Kidney (tissue), 22 donors: ENCODE measurements at places on chromosomes 3 and 15. TPM values are rescaled to one million over a fixed set of nuclear protein-coding genes. Genes with fewer than 3 reads are reported as not detected.
A peak's percentile ranks its signal among the peaks of the same experiment; 100 is the strongest.

DNA sequence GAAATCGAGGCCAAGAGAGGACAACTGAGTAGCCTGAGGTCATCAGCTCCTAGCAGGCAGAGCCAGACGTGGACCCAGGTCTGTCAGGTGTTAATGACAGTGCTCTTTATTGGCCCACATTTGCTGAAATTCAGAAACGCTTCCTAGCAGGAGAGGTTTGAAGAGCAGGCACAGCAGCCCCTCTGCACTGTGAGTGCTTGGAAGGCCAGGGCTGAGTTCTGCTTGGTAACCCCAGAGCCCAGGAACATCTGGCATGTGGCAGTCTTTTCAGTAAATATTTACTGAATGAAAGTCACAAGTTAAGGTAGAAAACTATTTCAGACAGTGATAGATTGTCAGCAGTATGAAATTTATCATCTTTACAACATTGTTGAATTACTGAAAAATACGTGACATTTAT, 102.4 kb downstream of the PLCL2 start:
- DNase-seq = no peak

Gene UBAP1L
- 5.4 TPM for total RNA-seq

Gene CCR8
- total RNA-seq = 0.19 TPM

- DNase-seq = no peak
Measured at GRCh38 chr3:194637066-194637465, 3.8 kb upstream of the TMEM44 start.

Gene HYAL1
- 47.5 TPM for total RNA-seq

- DNase-seq = no peak
Measured at GRCh38 chr3:100384733-100385525, 16.0 kb downstream of the TOMM70 start.

Gene VEPH1
- total RNA-seq = 17.8 TPM

GRCh38 chr3:174099724-174100123, 702.2 kb downstream of the NLGN1 start:
- DNase-seq = no peak

DNA sequence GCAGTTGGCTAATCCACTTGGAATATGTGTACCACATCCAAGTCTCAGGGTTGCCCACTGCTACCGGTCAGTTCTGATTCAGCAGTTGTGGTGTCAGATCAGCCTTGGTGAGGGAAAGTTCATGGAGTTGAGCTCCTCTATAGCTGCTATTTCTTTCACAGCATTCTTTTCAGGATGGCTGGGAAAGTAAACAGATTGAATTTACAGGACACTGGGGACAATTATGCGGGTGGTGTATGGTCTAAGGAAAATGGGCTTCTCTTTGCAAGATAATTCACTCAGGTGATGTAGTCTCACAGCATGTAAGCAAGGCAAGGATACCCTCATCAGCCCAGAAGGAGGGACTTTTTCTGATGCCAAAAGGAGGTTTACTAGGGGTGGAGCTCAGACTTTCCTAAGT, 249.9 kb downstream of the DOCK3 start:
- DNase-seq = no peak

DNA sequence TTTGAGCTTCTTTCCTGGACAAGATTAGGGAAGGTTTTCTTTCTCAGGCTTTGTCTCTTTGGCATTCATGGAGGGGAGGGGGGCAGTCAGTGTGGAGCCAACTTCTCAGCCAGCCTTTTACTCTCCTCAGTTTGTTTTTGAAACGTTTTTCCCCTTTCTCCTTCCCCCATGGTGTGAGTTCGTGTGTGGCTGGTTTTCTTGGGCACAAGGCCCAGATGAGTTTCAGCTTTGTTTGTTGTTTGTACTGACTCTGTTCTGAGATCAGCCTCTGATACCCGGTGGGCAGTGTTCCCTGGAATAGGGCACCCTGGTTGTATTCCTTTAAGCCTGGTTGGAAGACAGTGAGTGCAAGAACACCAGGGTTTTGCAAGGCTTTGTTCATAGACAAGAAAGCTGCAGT, 168.2 kb upstream of the RARB start:
- DNase-seq = no peak

Gene SNX22
- total RNA-seq = 4.6 TPM

Gene DPPA4
- not detected for total RNA-seq

DNA sequence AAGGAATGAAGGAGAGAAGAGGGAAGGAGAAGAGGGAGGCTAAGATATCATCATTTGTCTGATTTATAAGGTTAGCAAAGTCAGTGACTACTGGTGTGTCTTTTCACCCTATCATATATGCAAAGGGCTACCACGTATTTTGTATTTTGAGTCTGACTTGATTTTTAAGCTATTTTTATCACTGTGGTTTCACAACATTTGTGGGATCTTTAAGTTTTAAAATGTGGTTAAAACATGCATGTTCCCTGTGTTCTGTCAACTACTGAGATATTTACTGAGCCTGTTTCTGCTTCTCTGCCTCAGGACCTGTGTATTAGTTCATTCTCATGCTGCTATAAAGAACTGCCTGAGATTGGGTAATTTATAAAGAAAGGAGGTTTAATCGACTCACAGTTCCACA, 22.5 kb upstream of the SPTSSB start:
- no peak for DNase-seq

DNA sequence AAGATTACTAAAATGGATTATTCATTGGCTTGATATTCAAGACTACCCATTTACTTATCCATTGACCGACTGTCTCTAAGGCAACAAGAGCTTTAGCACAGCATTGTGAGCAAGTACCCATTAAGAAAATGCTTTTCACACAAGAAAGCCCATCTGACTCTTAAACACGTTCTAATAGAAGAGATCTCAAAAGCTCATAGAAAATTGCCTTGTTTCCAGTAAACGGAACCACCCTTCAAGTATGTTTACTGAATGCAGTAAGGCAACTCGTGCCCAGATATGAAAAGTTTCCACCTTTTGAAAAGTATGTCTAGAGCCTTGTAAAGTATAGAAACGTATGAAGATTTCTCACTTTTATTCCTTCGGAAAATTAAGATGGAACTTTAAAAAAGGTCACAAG, 655.3 kb upstream of the ALCAM start:
- DNase-seq = no peak

GRCh38 chr3:2334921-2335320, 236.3 kb downstream of the CNTN4 start:
- DNase-seq = no peak

GRCh38 chr3:50316657-50317242, 5.8 kb downstream of the HYAL2 start:
- no peak for DNase-seq

GRCh38 chr3:17632401-17633100, 109.9 kb downstream of the TBC1D5 start:
- DNase-seq = no peak

- DNase-seq = no peak
Measured at GRCh38 chr15:22903961-22904534, 65.6 kb downstream of the NIPA2 start.

DNA sequence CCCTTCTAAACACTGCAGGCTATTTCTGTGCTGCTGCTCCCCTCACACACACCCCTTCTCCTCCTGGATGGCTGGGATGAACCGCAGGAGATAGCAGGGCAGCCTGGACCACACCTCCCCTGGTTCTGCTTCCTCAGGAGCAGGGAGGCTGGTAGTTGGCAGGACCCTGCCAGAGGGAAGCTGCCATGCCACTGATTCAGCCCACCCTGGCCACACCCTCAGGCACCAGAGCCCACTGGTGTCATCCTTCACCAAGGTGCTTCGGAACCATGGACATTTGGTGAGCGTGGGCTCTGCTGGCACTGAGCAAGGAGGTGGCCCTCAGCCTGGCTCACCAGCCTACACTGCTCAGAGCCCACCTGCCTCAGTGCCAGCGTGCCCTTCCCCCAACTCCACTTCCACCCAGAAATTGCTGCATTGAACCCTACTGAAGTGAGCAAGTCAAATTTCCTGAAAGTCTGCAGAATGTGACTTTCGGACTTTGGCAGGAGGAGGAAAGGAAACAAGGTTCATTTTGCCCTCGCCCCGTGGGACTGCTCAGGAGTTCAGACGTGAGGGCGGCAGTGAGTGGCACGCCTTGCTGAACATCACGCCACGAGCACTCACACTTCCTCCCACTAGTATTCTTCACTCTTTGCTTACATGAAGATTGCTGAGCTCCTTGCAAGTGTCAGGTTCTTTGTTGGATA, 26.3 kb downstream of the BMF start:
- DNase-seq = peak; percentile 52

Gene IL5RA
- total RNA-seq = 1.1 TPM

GRCh38 chr15:78640527-78641101, 396 bp downstream of the CHRNB4 start:
- no peak for DNase-seq

Gene SNX1
- 148 TPM for total RNA-seq

DNA sequence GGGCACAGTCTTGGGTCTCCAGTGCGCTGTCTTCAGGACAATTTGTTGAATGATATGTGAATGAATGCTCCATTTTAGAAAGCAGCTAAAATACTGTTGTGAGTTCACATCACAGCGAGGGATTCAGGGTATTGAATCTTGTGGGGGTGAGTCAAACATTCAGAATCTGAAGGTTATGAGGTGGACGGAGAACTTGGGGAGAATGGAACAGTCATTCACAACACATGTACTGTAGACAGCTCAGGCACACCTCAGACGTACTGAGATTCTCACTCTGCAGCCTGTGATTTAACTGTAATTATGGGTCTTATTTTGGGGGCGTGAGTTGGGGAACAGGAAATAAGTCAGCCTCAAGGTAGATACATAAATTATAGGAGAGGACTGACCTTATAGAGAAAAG, 13.9 kb downstream of the CRYBG3 start:
- DNase-seq = no peak

Gene FILIP1L
- 25.5 TPM for total RNA-seq

GRCh38 chr3:120338517-120338916, 10.6 kb downstream of the LRRC58 start:
- DNase-seq = no peak

DNA sequence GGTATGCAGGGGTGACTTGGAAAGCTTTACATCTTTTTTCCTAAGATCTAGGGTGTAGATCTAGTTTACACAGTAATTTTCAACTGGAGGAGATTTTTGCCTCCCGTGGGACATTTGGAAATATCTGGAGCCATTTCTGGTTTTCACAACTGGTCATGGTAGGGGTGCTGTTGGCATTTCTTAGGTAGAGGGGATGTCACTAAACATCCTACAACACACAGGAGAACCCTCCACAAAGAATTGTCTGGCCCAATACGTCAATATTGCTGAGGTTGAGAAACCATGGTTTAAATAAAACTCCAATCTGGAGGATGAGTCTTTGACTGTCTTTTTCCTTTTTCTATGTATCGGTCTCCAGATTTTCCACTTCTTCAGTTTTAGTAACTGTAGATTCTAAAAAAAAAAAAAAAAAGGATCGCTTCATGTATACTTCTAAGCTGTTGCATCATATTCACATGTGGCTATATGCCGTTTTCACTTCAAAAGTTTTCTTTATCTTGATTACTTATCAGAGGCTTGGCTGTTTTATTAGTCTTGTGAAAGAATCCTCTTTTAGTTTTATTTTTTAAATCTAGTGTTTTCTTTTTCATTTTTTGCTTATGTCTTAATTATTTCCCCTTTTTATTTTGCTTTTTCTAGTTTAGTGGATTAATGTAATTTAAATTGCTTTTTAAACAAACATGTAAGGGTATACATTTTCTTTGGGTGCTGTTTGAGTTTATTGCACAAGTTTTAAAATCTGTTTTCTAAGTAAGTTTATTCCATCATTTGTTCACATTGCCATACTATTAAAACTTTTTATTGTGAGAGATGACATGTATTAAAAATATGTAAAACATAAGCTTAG, 21.2 kb downstream of the UBE2Q2 start:
- DNase-seq = no peak

Gene LYZL4
- total RNA-seq = not detected

DNA sequence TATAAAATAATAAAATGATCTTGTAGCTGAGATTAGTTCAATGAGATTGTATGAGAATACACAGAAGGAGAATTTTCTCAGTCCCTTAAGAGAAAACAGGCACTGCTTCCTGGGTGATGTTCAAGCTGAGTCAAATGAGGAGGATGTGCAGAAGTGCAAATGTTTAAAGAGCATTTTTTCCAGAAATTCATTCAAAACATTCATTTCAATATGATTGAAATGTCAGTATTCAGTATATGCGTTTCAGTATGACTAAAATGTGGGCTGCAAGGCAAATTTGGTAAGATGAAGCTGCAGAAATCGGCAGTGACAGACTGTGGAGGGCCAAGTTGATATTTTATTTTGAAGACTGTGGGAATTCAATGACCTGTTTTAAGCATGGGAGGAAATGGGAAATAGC, 19.3 kb upstream of the PYDC2 start:
- DNase-seq = no peak

GRCh38 chr15:94610485-94610884, 379.1 kb downstream of the MCTP2 start:
- no peak for DNase-seq

DNA sequence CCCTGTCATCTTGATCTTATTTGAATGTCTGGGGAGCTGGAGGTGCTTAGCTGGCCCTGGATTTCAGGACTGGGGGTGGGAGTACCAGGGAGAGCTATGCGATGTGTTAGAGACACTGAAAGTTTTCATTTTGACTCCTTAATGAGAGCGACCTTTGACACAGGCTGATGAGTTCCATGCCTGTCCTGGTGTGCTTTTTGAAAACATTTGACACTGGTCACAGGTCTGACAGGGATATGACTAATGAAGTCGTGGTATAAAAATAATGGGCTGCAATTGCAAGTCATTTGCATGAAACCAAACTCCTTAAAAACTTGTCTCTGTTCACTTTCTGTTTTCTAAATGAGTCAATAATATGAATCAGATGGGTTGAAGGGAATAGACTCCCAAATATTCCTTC, 81.9 kb downstream of the MECOM start:
- no peak for DNase-seq

GRCh38 chr15:33975022-33975565, 6.8 kb downstream of the CHRM5 start:
- DNase-seq = no peak

Gene RASL12
- 7.6 TPM for total RNA-seq

- DNase-seq = no peak
Measured at GRCh38 chr15:75736256-75736655, 23.6 kb upstream of the CSPG4 start.

DNA sequence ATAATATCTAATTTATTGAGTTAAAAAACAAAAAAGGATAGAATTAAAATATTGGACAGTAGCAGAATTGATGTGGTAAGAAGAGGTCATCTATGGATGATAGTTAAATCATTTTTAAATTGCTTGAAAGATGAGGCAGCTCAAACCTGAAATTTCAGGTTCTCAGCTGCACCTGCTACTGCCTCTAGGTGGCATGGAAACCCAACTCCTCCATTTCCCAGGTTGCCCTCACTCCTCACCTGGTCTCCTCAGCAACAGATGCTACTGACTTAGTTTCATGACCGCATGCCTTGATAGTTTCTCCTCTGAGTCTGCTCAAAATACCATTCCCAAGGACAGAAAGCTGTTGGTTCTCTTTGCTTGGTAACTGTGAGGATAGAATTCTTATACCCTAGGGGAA, 148.1 kb downstream of the ABHD5 start:
- DNase-seq = no peak

Gene ZNF774
- 3.1 TPM for total RNA-seq

Gene VPS39
- total RNA-seq = 70.9 TPM
